Left hindlimb (tissue), 1 donor: ENCODE measurements at places on chromosomes 1 and 21.

- DNase-seq = peak; percentile 59
Observed at GRCh38 chr1:22710701-22711049, at the start of gene EPHB2. Gene EPHB2, plus strand, starts transcription at chr1:22710839. Its CDS starts 144 bp downstream, at chr1:22710983.

GRCh38 chr21:31730712-31731055 is 1.2 kb downstream of the SCAF4 start:
- peak; percentile 33 for DNase-seq

GRCh38 chr1:175132436-175132835 is 60.1 kb downstream of the KIAA0040 start:
- no peak for DNase-seq

GRCh38 chr21:33198346-33199099 is 31.2 kb upstream of the IFNAR2 start:
- peak; percentile 66 for DNase-seq

- DNase-seq = peak; percentile 87
Observed at GRCh38 chr1:59057211-59057694, 239.6 kb upstream of the FGGY start.

DNA sequence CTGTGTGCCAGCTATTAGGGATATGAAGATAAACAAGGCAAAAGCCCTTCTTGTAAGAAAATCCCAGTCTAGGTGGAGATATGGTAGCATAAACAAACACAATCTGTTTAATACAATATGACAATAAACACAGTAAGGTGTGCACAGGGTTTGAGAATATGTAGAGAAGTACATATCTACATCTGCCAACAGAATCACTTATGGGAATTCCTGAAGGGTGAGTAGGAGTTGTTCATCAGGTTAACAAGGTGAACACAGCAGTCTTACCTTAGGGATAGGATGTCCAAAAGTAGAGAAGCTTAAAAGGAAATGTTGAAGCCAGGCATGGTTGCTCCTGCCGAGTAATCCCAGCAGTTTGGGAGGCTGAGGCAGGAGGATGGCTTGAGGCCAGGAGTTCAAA is 57.7 kb upstream of the LRRC7 start:
- DNase-seq = no peak

DNA sequence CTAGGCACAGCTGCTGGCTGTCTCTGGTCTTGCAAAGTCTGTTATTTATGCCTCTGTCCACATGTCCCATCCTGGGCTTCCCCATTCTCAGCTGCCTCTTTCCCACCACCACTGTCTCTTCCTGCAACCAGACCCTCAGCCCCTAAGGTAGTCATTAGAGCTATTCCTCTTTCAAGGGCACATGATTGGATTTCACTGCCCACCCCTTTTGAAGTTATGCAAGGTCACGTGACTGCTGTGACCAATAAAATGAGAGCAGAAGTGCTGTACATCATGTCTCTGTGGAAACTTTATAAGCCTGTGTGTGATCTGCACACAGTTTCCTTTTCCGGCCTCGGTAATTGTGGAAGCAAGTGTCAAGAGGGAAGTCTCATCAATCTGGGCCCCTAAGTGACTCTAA is 136.6 kb upstream of the HMGB4 start:
- no peak for DNase-seq
